T-helper 2 cell treated with Interferon-gamma antibody and Interleukin-4, amounts not matched to agents 5 μg/mL and 100 μg/mL, for 36 hours (primary cell): ENCODE measurements at places on chromosomes 12 and 14.

DNA sequence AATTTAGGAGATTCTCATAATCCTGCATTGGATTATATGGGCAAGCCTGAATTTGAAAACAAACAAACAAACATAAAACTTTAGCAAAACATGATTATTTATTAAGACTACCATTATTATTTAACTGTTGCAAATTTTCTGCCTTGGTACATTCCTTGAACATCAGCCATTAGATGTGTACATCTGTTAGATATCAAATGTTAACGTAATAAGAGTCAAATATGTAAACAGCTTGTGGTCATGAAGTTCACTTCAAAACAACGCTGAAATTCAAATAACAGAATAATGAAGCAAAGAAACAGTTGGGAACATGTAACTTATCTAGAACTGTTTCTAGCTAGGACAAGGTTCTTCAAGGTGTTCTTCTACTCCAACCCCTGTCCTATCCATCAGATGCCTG lies 14.3 kb upstream of the TMX1 start:
- no peak for DNase-seq

DNA sequence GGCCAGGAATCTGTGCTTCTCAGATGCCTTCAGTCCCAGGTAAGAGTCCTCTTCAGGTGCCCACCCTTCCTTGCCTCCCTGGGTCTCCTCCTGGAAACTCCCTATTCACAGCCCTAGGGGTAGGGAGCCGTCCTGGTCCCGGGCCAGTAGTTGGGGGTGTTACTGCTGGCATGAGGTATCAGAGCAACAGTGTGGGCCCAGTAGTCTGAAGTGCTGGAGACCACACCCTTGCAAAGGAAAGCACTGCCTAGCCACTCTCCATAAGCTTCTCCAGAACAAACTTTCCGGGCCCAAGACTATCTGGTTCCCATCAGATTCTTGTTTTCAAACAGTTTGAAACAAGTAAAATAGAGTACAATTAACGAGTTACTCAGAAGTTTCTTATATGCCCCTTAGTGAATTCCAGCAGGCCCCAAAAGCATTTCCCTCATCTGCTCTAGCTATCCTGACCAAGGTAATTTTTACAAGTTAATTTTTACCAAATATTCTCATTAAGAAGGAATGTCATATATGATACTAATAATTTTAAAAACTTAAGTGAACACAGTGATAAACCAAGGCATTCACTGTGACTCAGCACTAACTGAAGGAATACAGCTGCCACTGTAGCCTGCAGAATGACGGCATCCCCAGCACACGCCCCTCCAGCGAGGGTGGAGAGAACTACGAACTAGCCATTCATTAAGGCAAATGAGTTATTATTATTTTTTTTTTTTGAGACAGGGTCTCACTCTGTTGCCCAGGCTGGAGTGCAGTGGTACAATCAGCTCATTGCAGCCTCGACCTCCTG lies 49.4 kb downstream of the MOK start:
- no peak for DNase-seq

DNA sequence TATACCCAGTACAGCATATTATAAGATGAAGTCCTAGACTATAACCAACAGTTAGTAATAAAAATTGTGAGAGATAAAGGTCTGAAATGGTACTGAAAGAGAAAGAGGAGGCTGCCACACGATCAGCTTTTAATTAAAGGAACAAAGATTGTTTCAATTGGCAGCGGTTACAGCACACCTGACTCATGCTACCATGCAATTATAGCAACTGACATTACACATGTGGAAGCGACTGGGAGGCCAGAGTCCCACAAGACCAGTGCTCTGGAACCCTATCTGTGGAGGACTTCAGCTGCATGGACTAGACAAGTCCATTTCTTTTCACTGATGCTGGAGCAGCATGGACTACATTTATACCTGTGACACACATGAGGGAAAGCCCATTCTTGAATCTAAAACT lies 55.2 kb downstream of the SEL1L start:
- DNase-seq, result no peak

GRCh38 chr14:104107101-104107581 lies 21.6 kb downstream of the ASPG start:
- no peak for DNase-seq

DNA sequence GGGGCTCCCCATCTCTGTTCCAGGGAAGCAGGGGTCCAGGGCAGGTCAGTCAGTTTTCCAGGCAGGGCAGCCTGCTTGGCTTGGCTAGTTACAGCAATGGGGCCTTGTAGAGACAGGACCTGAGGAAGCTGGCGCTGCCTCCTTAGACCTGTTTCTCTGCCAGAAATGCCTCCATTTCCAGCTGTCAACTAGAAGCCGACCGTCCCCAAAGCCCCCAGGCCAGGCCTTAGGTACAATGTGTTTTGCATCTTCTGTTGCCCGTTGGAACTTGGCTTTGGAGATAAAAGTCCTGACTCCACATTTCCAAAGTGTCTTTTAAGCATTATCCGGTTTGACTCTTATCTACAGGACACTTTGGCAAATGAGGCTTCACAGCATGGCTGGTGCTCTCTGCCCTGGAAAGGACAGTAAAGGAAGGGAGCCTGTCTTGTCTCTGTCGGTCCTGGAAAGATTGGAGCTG lies 42.6 kb downstream of the KRT80 start:
- DNase-seq, result no peak

DNA sequence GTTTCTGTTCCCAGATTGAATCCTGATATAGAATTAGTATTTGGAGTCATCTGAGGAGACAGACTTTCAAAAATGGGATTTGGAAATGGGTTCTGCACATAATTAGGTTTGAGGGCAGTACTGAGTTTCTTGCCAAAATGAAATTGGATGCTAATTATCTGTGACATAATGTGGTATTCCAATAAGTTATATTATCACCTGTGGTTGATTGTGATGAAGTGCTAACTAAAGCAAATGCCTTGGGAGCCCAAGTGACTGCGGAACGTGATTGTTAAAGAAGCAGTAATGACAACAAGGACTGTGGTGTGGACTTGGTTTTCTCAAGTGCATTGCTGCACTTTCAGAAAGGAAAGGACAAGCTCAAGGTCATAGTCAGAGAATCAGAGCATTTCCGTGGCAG lies 337.0 kb downstream of the IPO8 start:
- DNase-seq, result no peak

GRCh38 chr14:53954551-53955228 lies 1.9 kb downstream of the BMP4 start:
- DNase-seq, result peak; percentile 14
